ENCODE measurements at places on chromosomes 6 and 20.

- DNase-seq: no peak
Measured at GRCh38 chr6:56238352-56238751, 9.0 kb downstream of the COL21A1 start.

GRCh38 chr6:161462148-161462547, 188.3 kb upstream of the AGPAT4 start:
- DNase-seq: no peak

DNA sequence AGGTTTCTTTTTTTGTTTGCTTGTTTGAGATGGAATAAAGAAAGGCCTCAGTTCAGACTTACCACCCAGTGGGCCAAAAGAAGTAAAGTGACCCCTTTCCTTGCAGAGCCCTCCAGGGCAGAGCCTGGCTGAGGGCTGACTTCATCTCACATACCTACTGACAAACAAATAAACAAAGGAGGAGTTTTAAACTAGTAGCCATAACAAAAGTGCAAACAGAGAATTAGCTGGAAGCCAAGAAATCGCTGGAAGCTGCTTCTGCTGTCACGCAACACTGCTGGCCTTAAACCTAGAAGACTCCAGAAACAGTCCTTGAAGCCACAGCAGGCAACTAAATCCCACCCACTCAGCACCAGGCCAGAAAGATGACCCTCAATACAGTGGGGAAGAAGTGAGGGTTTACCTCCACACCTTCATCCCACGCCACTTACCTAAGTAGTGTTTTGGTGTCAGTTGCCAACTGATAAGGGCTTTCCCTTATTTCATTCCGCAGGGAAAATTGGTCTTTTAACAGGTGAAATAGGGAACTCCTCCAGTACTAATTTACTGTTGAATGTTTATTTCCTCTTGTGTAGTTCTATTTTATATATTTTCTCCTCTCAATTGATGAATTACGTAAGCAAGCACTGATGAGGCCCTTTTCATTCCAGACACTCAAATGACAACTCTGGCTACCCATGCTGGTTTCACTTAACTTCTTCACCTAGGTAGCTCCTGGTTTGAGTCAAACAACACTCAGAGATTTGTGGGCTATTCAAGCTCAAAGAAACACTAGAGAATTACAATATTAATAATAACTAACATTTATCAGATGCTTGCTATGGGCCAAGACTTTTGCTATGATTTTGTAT, 46.2 kb downstream of the EDN1 start:
- DNase-seq: no peak

- DNase-seq: no peak
Measured at GRCh38 chr20:23132293-23132929, 46.3 kb upstream of the CD93 start.

DNA sequence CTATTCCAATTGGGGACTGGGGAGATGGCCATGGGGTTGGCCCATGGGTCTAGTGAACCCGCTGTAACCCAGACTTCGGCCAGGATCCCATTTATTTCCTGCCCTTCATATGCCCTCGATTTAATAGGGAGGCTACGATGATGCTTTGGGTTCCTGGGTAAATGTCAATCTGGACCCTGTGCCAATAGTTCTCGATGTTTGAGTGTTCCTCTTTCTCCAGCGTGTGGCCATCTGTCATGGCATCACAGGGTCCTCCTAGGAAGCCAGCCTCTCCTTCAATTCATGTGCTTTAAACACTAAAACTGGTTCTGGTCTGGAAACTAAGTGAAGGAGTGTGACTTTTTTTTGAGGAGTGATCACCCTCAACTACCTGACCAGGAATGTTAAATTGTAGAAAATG, 28.7 kb upstream of the ELMO2 start:
- DNase-seq: no peak

DNA sequence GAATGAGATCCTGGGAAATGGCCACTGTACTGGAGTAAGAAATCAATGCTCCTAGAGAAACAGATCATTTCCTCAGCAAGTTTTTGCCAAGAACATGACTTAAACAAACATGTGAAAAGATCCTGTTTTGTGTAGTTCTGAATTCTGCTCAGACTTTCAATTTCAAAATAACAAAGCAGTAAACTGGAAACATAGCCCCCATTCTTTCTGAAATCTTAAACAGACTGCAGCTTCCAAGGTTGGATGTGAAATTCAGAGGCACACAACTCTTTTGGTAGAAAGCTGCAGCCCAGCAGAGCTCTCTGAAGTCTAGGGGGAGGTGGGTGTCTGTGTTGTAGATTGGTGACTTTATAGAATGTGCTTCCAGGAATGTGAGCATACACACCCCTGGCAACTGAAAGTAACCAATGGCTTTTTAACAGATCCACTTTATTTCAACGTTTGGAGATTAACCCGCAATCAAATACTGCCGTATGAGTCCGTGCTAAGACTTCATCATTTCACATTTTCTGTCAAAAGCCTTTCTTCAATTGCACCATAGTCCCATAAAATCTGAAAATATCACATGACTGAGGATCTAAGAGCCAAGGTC, 86.4 kb downstream of the ATXN1 start:
- no peak for DNase-seq

All from NCI-H1436 treated with DMSO at 0.1 percent for 48 hours (cell line).